NCI-H226 (cell line): ENCODE measurements at places on chromosomes 12 and 14.

GRCh38 chr12:29278673-29279420 is 102.1 kb downstream of the ERGIC2 start:
- DNase-seq: no peak

DNA sequence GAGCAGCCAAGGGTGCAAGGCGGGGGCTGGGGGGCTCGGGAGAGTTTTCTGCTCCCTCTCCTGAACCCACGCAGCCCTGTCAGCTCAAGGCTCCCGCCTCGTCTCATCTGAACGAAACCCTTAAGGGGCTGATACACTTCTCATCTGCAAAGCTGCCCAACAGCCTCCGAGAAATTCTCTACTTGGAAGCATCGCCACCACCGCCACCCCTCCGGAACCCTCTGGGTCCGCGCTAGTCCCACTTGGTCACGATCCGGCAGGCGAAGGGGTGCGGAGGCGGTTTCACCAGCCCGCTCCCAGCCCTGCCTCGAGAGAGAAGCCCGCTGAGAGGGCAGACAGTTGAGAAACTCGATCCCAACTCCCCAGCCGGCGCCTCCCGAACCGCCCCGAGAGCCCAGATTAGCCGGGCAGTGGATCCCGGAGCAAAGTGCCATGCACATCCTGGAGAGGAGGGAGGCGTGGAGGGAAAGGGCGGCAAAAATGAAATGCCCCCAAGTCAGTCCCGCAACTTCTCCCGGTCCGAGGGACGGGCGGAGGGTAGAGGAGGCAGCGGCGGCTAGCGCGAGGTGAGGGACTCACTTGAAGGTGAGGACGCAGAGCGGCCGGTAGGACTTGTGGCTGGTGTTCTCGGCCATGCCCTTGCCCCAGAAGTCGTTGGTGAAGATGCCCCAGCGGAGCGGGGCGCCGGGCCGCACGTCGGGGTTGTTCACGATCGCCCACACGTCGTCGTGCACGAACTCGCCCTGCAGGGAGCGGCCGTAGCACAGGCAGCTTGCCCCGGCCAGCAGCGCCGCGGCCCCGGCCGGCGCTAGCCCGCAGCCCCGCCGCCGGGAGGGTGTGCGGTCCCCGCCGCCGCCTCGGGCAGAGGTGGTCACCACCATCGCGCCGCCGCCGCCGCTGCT is 620 bp downstream of the TMTC1 start:
- DNase-seq: no peak

DNA sequence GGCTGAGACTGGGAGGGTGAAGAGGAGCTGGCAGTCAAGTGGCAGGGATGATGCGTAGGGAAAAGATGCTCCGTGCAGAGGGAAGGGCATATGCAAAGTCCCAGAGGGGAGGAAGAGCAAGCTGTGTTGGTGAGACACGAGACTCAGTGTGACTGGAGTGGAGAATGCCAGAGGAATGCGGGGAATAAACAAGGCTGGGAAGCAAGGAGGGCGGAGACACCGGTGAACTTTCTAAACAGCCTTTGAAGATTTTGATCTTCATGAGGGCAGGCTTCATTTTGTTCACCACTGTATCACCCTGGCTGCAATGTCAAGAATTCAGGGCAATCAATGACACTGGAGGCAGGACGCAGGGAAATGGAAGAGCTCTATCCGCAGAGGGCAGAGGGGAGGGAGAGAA is 535.8 kb downstream of the FUT8 start:
- DNase-seq: no peak

- DNase-seq: no peak
Observed at GRCh38 chr12:92132288-92132687, 13.4 kb downstream of the BTG1 start.

- DNase-seq: no peak
Observed at GRCh38 chr14:59677771-59678231, 101.2 kb upstream of the CCDC175 start.

GRCh38 chr14:103943673-103944072 is 1.3 kb upstream of the RD3L start:
- DNase-seq: no peak

DNA sequence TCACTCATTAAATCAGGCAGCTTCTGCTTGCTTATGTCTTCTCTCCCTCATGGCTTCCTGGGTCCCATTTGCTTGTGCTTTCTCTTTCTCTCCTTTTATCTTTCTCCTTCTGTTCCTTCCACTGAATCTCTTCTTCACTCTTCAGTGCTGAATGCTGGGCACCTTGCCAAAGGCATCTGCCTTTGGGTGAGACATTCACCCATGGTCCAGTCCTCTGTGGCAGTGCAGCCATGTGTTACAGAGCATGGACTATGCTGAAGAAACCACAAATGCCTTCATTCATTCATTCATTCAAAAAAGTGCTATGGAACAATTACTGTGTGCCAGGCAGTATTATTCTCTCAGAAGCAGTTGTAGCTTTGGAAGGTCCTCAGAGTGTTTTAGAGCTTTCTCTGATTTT is 344.4 kb upstream of the STXBP6 start:
- no peak for DNase-seq

- no peak for DNase-seq
Observed at GRCh38 chr14:33254342-33254741, 315.7 kb downstream of the NPAS3 start.

GRCh38 chr14:38044710-38045109 is 163.0 kb upstream of the SSTR1 start:
- no peak for DNase-seq

DNA sequence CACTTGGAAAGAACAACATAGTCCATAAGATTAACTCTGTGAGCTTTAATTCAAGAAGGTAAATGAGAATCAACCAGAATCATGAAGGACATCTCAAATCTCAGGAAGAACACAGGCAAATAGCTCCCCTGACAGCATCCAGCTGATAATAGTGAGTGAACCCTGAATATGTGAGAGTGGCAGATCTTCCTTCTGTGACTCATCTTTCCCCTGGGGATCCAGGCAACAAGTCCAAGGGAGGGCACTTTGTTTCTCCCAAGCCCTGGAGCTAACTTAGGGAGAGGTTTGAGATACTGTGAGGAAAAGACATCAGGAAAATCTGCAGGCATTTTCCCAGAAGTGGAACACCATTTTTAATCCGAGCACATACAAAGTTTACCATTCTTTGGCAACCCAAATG is 763.9 kb upstream of the MGAT4C start:
- DNase-seq: peak; percentile 74

GRCh38 chr14:90513161-90514014 is 116.6 kb downstream of the CALM1 start:
- DNase-seq: no peak

DNA sequence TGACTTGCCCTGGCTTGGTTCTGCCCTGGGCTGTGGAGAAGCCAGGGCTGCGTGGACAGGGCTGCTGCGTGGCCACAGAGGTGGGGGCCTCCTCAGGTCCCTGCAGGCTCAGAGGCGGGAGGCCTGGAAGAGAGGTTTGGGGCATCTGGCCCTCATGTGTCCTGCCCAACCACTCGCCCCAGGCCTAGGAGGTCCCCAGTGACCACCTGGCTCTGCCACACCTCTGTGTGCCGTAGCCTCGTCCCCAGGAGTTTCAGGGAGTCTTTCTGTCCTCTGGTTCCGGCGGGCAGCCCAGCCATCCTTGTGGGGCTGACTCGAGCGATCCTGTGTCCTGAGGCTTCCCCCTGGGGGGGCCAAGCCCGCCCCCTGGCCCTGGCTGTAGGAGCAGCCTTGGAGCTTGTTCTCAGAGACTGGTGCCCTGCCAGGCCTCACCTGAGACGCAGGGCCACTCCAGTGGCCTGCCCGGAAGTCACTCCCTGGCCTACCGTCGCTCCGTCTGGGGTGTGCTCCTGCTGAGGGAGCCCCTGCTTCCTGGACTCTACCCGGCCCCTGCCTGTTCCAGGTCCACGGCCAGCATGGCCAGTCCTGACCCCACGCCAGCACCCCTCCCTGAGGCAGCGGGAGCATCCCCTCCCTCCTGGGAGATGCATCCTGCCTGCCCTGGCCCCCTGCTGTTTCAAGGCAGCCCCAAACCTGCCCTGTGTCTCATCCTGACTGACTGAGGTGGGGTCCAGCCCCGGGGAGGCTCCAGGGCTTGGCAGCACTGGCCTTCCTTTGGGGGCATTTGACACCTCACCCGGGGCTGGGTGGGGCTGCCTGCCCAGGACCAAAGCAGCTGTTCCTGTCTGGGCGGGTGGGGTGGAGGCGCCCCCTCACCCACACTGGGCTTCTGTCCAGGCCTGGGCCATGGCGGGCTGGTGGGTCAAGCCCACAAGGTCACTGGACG is 13.9 kb downstream of the ASPG start:
- DNase-seq: no peak

DNA sequence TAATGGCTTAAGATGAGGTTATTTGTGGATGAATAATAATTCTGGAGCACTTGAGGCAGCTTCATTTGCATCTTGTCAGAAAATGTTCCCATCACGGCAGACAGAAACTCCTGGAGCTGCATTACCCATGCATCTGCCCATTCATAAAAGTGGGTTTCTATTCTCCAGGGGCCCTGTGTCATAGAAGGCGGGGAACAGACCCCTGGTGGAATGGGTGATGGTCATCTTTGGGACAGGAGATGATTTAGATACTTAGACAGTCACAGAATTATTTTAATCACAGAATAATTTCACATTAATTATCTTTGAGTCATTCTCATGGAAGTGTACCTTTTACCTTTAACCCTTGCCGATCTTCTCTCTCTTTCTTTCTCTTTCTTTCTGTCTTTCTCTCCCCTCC is 980.7 kb upstream of the TMEM132C start:
- no peak for DNase-seq

- DNase-seq: peak; percentile 77
Observed at GRCh38 chr14:61934385-61934784, 172.2 kb downstream of the SNAPC1 start.

GRCh38 chr14:49497725-49498348 is 88.3 kb downstream of the RPS29 start:
- peak; percentile 32 for DNase-seq
